ENCODE measurements at places on chromosomes 5 and 9.

- no peak for DNase-seq
These were observed 53.7 kb upstream of the FABP6 start for GRCh38 chr5:160175438-160176218.

DNA sequence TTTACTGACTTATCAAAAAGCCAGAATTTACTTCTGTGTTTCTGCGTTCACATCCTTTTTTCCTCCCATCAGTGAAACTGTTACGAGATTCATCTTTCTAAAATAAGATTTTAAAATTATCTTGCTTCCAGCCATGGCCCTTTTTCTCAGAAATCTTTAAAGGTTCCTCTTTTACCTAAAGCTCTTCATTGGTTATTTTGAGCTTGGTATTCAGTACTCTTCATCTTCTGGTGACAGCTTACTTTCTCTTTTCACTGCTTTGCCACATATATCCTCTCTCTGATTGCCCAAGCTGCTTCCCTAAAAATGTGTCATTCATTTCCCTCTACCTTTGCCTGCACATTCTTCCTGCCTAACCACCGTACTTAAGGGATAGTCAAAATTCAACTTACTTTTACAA lies 32.3 kb downstream of the TGFBR1 start:
- DNase-seq: no peak

GRCh38 chr5:1753490-1753889 lies 46.1 kb downstream of the MRPL36 start:
- no peak for DNase-seq

DNA sequence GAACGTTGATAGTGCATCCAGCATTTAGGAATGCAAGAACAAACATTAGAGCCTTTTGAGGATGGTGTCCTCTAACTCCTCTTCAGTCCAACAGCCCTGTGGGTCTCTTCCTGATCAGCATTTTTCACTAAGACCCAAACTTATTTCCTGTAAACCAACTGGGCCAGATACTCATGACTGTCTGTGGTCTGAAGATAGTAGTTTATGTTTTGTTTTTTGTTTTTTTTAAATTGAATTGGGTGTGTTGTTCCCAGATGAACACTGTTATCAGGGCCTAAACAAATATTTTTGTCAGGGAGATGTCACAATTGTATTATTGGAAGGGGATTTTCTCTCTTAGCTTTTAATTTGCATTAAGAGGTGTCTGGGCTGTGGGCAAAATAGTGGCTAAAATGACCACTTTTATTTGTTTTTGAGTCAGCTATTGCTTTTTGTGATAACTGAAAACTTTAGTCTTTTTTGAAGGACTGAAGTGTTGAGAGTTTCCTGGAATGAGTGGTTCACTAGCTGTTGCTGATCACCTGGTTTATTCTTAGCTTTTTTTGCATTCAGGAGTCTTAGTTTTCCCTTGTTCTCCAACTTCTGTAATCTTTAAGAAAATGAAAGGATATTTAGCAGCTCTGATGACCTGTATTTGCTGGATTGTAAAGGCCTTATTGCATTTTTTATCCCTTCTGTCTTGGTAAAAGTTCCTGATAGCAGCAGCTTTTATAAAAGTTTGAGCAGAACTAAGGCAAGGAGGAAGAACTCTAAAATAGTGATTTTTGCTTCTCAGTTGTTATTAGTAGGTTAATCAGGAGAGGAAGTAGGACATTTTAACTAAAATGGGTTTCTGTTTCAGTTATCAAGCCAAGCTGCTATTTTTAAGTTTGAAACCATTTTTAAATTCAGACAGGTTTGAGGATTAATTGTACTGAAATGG lies 5.5 kb downstream of the MAN2A1 start:
- no peak for DNase-seq

- DNase-seq: no peak
These were observed 85.6 kb downstream of the SLC28A3 start for GRCh38 chr9:84254972-84255371.

Measured in stimulated activated CD8-positive, alpha-beta memory T cell treated with anti-CD3 and anti-CD28 coated beads, Interleukin-2, amount 100 ng/mL, for 1 hour (primary cell).